Stimulated activated naive CD8-positive, alpha-beta T cell treated with anti-CD3 and anti-CD28 coated beads, Interleukin-15, Interleukin-2, amounts not matched to agents 100 U/mL and 50 U/mL, for 24 hours (primary cell): ENCODE measurements at places on chromosomes 2 and 18.

- DNase-seq: no peak
These were observed 88.4 kb upstream of the NRP2 start for GRCh38 chr2:205593891-205594290.

DNA sequence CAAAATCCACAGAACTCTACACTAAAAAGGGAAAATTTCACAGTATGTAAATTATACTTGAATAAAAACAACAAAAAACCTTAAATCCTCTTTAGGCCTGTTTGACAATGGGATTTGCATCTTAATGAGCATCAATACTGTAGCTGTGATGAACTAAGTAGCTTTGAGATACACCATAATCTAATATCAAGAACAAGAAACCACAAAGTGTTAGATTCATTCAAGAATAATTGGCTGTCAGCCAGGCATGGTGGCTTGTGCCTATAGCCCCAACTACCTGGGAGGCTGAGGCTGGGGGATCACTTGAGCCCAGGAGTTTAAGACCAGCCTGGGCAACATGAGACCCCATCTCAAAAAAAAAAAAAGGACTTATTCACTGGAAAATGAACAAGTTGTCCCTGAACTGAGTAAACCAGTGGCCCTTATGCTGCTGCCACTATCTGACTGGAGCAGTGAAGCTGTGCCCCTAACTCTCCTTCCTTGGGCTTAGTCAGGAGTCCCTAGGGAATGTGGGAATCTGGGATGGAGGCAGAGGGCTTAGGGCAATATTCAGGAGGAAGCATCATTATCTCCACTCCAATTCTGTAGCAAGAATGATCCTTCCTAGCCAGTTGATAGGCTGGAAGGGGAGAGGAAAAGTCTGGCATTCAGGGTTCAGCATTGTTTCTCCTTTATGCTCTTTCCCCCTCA, 88.5 kb downstream of the PRKCE start:
- no peak for DNase-seq

GRCh38 chr2:156430980-156431358, 5.2 kb upstream of the GPD2 start:
- DNase-seq: no peak

DNA sequence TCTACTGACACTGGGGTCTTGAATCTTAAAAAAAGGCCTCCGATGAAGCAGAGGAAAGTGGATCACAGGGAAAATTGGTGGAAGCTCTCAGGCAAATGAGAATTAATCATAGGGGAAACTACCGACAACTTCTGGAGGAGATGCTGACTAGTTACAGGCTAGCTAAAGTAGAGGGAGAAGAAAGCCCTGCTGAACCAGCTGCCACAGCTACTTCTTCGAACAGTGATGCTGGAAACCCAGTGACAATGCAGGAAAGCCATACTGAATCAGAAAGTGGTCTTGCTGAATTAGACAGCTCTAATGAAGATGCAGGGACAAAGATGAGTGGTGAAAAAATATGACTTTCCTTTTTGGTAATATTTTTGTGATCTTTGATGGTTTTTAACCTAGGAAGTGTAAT, 44.9 kb upstream of the SLC3A1 start:
- DNase-seq: no peak

DNA sequence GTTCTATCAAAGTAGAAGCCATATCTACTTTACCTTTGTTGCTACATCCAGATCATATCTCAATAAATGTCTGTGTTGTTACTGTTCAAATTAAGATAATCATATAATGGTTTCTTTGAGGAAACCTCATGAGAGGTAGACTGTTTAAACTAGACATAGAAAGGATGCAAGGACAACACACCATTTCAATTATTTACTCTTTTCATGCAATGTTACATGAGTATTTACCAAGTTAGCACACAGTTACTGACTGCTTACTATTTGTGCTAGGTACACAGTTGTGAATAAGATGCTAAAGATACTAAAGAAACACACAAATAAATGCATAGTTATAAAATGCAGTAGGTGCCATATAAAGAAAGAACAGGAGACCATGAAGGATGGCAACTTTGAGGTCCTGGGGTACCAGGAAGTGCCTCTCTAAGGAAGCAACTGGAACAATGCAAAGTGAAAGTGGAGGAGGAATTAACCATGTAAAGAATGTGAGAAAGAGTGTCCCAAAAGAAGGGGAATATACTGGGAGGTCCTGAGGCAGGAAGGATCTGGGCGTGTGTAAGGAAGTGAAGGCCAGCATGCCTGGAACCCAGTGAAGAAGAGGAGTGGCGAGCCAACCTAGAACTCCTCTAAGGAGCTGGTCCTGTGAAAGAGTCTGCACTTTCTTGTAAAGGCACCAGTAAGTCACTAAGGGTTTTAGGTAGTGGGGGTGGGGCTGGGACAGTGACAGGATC, 39.4 kb downstream of the RBMS1 start:
- no peak for DNase-seq

DNA sequence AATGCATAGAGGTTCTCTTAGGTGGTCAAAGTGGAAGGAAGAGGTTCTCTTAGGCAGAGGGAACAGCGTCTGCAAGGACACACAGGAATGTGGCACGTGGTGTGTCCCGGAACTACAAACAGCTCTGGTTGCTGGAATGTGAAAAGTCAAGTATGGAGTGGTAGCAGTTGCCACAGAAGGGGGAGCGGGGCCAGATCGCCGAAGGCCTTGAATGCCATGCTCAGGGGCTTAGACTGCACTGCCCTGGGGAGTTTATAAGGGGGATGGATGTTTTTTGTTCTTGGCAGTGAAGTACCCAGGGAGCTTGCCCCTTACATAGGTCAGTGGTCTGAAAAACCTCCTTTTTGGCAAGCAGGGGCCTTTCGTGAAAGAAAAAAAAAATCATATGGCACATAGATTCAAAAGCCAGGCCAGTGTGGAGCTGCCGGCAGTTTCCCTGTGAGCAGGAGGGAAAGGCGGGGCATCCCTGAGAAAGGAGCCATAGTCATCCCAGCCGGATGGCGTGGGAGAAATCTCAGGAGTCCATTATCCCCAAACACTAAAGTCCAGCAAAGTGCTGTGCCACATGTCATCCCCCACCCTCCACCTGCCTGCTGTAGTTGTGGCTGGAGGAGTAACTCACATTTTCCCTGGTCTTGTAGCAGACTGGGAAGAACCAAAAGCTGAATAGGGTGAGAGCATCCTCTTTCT, 45.4 kb downstream of the GORASP2 start:
- DNase-seq: no peak

GRCh38 chr18:6487968-6488367, 73.3 kb upstream of the L3MBTL4 start:
- DNase-seq: no peak

GRCh38 chr2:191018643-191019119, 4.7 kb upstream of the STAT1 start:
- DNase-seq: peak; percentile 43
